K562 (cell line): ENCODE measurements at places on chromosomes 6 and 20. TPM values are rescaled to one million over a fixed set of nuclear protein-coding genes. Genes with fewer than 3 reads are reported as not detected.

DNA sequence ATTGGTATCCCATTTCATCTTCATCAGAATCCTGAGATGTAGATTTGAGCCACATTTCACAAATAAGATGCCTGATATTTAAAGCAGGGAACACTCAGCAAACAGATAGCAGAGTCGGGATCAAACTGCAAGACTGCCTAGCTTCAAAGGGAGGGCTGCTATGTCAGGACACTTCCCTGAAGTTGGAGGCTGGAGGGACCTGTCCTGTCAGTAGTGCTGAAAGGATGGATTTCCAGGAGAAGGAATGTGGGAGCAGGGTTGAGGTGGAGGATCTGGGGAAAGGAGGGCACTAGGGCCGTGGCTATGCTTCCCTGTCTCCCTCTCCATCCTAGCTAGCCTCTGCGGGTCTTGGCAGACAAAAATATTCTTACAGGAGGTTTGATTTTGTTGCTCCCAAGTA lies 32.2 kb downstream of the COX4I2 start:
- DNase-seq: no peak

- no peak for DNase-seq
Observed at GRCh38 chr20:57638173-57638894, 18.1 kb upstream of the ZBP1 start.

GRCh38 chr20:53623454-53624211 lies 30.0 kb upstream of the ZNF217 start:
- DNase-seq: peak; percentile 86

DNA sequence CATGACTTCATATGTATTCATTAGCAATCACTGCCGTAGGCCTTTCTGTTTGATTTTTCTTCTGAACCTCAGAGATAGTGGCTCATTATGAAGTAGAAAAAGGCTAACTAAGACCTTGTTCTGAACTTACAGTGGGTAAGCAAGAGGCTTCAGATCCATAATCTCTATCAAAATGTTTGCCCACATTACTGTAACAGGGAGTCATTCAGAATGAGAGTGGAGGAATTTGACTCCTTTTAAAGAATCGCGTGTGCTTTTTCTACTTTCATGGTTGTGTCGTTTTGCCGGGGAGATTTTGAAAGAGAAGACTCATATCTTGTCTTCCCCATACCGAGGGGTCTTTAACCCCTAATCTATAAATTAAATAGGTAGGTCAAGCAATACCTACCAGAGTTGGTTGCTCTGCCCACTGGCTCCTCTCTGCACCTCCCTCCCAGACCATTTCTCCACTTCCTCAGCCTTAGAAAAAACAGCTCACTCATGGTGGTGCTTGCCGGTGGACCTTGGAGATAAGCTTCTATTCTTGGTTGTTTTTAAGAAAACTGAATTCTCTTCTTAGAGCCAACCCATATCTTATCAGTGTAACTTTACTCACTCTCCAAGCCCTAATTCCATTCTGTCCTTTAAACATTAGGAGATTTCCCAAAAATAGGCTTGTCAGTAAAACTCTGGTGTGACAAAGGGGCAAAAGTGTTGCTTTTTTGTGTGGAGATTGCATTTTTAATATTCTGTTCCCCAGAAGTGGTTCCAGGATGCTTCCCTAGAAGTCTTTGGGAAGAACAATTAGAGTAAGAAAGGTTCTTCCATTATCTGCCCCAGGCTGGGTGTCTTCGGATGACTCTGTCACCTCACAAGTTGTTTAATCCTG lies 56.6 kb downstream of the E2F3 start:
- peak; percentile 54 for DNase-seq

- no peak for DNase-seq
Observed at GRCh38 chr6:116144605-116145004, 18.7 kb upstream of the COL10A1 start.

GRCh38 chr20:33811776-33812151 lies 616 bp downstream of the CHMP4B start:
- DNase-seq: peak; percentile 39

DNA sequence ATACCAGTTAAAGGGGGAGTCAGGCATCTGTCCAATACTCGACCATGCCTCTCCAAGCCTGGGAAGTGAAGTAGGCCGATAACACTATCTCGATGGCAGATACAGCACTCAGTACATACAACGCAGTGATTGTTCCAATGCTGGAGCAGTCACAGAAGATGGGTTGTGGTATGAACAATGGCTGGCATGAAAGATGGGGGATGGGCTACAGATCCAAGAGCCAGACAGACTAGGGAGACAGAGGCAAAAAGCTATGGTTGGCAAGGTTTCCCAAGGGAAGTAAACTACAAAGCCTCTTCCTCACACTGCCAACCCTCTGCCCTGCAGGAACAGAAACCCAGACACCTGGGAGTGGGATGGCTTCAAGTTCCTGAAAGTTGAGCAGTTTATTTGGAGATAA lies 19.2 kb downstream of the FKBP1A start:
- no peak for DNase-seq

GRCh38 chr20:4710106-4710475 lies 11.6 kb upstream of the PRND start:
- no peak for DNase-seq

- no peak for DNase-seq
Observed at GRCh38 chr6:127924440-127924839, 23.6 kb upstream of the THEMIS start.

GRCh38 chr6:39188571-39188970 lies 40.7 kb downstream of the KCNK5 start:
- DNase-seq: peak; percentile 68

DNA sequence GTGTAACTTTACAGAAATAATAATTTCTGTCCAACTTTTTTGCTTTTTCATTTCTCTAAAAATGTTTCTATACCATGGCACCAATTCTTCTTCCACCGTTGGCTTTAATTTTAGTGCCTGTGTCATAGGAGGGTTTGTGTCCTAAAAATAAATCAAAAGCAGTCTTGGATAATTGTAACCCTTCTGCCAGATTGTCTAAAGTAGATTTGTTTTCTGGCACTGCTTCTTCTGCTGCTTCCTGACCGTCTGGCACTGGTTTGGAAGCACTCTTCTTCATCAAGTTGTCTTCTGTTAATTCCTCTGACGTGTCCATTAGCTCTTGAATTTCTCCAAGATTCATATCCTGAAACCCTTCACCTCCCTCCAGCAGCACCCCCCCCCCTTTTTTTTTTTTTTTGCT lies 33.1 kb downstream of the SCAF8 start:
- DNase-seq: no peak

DNA sequence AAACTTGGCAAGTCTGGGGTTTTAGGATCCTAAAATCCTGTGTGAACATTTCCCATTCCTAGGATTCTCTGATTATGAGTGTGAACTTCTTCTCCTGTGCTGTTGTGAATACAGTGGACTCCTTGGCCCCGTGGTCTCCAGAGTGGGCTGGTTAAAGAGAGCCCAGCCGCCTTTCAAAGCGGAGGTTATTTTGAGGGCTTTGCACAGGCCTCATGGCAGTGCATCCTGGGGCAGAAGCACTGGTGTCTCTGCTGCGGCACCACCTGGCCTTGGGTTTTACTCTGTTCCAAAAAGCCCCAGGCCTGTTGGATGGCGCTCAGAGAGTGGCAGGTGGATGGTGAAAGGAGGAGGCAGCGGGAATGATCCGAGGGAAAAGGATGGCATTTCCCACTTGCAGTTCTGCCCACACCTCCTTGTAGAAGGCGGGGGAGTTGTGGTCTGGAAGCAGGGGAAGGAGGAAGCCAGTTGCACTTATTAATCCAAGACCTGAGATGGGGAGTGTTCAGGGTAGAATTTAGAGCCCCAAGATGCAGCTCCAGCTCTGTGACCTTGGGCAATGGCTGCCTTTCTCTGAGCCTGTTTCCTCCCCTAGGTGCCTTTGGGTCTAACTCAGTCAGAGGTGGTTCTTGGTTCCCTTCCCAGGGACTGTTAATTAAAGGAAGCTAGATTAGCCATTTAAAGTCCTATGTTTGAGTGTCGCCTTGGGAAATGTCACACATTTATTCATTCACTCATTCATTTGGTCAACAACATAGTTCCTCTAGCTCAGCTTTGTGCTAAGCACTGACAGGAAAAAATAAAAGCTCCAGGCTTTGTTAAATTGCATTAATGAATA lies 22.4 kb downstream of the MMP24 start:
- DNase-seq: no peak

FNDC11 gene
- total RNA-seq: 0.74 and 0.89 TPM in 2 replicates

ALDH5A1 gene
- total RNA-seq: 19.7 and 20.5 TPM in 2 replicates

LHFPL5 gene
- not detected in 2 replicates for total RNA-seq

DHX16 gene
- total RNA-seq: 42.7 and 47.5 TPM in 2 replicates

RIPPLY2 gene
- total RNA-seq: not detected in 2 replicates

LPIN3 gene
- total RNA-seq: 6.9 and 7.9 TPM in 2 replicates
